Left lobe of liver (tissue), 2 donors: ENCODE measurements at places on chromosomes 3 and 15.

DNA sequence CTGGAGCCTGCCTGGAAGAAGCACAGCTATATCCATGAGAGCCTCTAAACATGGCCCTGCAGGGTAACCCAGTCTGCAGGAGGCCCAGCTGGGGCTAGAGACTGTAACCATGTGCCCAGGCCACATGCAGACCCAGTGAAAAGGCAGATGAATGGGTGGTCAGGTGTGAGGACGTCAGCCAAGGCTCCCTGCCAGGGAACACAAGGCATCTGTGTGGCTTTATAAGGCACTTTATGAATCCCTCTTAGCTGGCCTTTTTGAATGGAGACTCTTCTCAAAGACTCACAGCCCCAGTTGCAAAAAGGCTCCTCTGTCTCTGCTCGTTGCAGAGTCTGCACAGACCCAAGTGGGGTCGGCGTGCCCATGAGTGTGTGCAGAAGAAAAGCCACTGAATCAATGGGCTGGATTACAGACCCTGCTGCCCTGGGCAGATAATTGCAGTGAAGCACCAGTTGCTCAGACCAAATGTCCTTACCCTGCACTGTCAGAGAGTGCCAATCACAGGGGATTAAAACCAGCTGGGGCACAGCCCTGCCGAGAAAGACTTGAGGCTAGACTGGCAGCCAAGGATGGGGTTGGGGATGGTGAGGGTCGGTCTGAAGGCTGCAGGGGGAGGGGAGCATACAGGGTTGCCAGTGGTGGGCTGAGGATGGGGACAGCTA, 154.2 kb downstream of the RAB11A start:
- no peak for DNase-seq

- DNase-seq: no peak
Observed at GRCh38 chr3:121690777-121691405, 30.2 kb upstream of the HCLS1 start.

GRCh38 chr3:127206154-127206553, 13.2 kb downstream of the PRR23E start:
- DNase-seq: peak; percentile 35

DNA sequence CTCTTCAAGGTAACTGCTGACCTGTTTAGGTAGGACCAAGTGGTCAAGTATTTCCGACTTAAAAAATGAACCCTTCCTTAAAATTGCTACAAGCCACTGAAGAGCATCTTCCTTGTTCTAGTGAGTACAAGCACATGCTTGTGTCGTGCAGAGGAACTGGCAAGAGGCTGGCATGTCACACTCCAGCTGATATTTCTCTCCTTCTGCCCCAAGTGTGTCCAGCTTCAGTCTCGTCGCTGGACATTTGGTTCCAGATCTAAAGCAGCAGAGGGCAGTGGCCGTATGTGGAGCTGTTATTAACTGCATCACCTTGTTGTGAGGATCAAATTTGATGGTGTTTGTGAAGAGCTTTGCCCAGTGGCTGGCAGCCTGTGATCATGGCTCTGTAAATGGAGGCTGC, 10.0 kb downstream of the RBP2 start:
- no peak for DNase-seq

GRCh38 chr3:122635789-122636188, 44.9 kb upstream of the PARP14 start:
- no peak for DNase-seq

DNA sequence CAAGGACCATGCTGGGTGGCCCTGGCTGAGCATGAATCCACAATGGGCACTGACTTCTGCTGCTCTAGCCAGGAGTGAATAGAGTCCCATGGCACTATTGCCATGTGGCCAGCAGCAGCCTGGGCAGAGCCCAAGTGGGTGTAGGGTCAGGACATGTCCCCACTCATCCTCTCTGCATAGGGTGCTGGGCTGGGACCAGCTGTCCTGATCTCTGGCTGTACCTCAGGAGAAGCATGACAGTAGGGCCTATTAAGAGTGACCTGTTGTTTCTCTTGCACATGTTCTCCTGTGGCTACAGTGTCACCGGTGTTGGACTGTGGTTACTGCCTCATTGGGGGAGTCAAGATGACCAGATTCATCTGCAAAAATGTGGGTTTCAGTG, 46.9 kb downstream of the DLEC1 start:
- DNase-seq: peak; percentile 64

DNA sequence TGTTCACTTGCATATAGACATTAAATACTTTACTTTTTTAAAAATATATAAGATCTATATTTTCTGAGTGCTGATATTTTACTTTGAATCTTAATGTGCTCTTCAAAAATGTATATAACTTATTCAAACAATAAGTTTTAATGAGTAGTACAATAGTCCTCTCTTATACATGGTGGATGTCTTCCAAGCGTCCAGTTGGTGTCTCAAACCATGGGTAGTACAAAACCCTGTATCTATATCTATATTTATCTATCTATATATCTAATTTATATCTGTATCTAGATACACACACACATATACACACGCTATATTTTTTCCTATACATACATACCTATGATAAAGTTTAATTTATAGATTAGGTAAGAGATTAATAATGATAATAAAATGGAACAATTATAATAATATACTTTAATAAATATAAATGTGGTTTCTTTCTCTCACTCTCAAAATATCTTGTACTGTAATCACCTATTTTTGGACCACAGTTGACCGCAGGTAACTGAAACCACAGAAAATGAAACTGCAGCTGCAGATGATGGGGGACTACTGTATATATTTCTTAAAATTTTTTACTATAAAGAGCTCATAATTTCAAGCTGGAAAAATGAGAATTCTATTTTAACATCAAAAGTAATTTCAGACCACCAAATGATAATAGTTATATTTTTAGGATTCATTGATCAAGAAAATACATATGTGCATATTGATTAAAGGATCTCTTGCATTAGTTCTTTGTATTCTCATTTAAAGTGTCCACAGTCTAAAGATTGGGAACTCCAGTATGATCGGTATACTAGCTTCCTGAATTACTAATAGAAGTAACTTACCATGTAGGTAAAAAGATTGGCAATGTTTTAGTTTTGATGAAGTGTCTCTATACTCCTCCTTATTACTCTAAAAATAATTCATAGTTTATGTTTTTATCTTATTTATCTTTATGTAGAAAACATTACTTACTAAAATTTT, 215.1 kb upstream of the MLF1 start:
- no peak for DNase-seq

DNA sequence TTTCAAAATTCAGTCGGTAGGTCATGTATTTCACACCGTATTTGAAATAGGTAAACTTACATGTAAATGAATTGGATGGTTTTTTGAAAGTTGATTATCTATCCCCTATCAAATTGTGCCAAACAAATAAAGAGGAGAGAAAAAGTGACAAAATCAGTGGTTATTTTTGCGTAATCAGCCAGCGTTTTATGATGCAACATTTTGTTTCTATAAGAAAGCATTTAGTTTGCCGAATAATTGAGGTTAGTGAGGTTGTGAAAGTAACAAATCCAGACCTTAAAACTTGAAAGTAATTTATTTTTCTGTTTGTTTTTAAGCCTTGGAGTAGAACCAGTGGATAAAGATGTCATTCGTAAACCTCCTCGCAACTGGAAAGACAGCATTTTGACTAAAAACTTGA, 29.3 kb downstream of the ASTE1 start:
- no peak for DNase-seq

DNA sequence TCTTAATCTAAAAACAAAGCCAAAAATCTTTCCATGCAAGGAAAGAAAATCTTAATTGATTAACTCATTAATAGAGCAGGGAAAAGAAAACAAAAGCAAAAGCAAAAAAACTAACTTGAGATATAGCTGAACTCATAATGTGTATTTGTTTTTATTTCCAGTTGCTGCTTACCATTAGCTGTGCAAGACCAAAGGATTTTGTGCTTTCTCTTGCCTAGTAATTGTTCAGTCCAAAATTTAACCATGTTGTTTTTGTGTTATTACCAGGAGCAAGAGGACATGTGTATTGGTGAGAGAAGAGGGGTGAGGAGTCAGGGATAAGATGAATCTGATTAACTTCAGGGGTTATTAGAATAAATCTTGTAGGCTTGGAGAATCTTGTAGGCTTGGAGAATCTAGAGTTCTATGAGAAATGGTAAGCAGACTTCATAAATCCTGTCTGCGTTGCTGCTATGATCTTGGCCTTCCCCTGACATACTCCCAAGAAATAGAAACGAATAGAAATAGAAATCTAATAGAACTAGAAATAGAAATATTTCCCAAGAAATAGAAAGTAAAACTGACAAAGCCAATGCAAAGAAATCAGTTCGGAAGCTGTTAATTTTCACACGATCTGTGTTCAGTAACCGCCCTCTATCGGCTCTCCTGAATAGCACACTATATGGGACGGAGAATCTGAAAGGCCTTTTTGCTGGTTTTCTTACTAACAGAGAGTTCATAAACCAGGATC, 72.6 kb upstream of the TNFSF10 start:
- no peak for DNase-seq
